ENCODE measurements at places on chromosomes 13 and 19. TPM values are rescaled to one million over a fixed set of nuclear protein-coding genes. Genes with fewer than 3 reads are reported as not detected.
A peak's percentile ranks its signal among the peaks of the same experiment; 100 is the strongest.

- DNase-seq: peak; percentile 90
These were observed 93.7 kb downstream of the FRY start for GRCh38 chr13:32125221-32125689.

- DNase-seq: no peak
These were observed 134.2 kb downstream of the TSHZ3 start for GRCh38 chr19:31214997-31215396.

ANGPTL4 gene
- 4.4 TPM for total RNA-seq

- DNase-seq: no peak
These were observed 258.8 kb upstream of the SPRY2 start for GRCh38 chr13:80599765-80600164.

F10 gene
- total RNA-seq: 2.7 TPM

DHDH gene
- total RNA-seq: not detected

DNA sequence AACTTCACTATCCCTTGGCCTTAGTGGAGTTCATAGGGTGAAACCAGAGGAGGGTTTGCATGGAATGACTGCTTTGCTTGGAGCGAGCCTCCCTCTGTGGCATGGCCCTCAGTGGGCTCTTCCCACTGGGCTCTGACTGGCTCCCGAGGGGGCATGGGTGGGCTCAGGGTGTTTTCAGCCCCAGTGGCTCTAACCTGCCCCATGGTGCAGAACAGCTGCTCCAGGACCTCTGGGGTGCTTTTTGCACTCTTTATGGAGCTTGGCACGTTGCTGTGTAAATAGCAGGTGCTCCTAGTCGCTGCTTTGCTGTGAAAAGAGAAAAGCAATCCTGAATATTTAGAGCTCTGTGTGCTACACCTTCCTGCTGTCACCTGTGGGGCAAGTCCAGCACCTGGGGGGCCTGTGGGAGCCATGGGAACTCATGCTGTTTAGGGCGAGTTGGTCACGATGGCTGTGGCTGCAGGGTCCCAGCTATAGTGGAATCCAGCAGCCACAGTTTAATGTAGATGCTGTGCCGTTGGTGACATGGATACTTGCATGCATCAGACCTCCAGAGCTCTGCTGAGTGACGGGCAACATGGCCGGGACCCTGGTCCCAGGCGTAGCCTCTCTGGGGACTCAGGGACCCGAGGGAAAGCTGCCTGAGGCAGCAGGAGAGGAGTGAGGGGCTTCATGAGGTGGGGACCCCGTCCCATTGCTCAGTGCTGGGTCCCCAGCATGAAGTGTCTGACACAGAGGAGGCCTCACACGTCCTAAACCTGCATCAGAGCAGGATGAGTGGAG lies 14.3 kb upstream of the MCF2L start:
- DNase-seq: no peak

ZNF493 gene
- 19.1 TPM for total RNA-seq

- peak; percentile 57 for DNase-seq
These were observed 18.6 kb downstream of the NALCN start for GRCh38 chr13:101397742-101398141.

DNA sequence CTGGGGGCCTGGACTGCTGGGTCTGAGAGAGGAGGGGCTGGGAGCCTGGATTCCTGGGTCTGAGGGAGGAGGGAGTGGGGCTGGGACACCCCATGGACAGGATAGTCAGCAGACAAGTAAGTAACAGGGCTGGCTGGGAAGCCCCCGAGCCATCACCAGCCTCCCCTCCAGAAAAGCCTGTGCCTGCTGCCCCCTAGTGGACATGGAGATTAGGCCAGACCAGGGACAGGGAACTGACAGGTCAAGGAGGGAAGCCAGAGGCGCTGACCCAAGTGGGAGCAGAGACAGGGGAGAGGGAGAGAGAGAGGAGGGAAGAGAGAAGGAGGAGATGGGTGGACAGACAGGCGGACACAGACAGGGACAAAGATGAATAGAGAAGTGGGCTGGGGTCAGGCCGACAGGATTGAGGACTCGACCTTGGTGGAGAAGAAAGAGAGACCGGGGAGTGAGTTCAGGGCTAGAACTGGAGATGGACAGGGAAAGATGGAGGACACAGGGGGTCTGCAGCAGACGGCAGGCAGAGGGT lies 6.7 kb upstream of the ERFL start:
- DNase-seq: peak; percentile 53

GRCh38 chr19:36377541-36378178 lies 1.3 kb downstream of the ZFP14 start:
- DNase-seq: no peak

SIAH3 gene
- total RNA-seq: not detected

GRCh38 chr19:44765033-44765948 lies 12.4 kb upstream of the CBLC start:
- DNase-seq: no peak

NAPSA gene
- not detected for total RNA-seq

- DNase-seq: no peak
These were observed 1.4 kb downstream of the HNRNPM start for GRCh38 chr19:8446061-8446709.

GRCh38 chr13:42137856-42138537 lies 89.5 kb downstream of the DGKH start:
- DNase-seq: peak; percentile 42

ZNF587 gene
- 39.2 TPM for total RNA-seq

MYDGF gene
- 61.2 TPM for total RNA-seq

HS6ST3 gene
- total RNA-seq: 0.36 TPM

BEST2 gene
- total RNA-seq: not detected

GTF3A gene
- 46.6 TPM for total RNA-seq

OR7A5 gene
- not detected for total RNA-seq

- no peak for DNase-seq
These were observed 13.8 kb downstream of the PAK4 start for GRCh38 chr19:39139305-39139874.

- DNase-seq: peak; percentile 93
These were observed 386.6 kb downstream of the DIAPH3 start for GRCh38 chr13:59776924-59777690.

DNA sequence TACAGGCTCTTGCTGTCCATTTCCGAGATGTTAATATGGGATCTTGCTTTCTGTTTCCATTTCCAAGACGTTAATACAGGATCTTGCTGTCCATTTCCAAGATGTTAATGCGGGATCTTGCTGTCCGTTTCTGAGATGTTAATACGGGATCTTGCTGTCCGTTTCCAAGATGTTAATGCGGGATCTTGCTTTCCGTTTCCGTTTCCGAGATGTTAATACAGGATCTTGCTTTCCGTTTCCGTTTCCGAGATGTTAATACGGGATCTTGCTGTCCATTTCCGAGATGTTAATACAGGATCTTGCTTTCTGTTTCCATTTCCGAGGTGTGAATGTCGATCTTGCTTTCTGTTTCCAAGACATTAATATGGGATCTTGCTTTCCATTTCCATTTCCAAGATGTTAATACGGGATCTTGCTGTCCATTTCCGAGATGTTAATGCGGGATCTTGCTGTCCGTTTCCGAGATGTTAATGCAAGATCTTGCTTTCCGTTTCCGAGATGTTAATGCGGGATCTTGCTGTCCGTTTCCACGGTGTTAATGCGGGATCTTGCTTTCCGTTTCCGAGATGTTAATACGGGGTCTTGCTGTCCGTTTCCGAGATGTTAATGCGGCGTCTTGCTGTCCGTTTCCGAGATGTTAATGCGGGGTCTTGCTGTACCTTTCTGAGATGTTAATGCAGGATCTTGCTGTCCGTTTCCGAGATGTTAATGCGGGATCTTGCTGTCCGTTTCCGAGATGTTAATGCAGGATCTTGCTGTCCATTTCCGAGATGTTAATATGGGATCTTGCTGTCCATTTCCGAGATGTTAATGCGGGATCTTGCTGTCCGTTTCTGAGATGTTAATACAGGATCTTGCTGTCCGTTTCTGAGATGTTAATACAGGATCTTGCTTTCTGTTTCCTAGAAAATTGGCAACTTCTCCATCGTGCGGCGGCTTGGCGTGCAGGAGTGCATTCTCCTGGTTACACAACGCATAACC lies 38.3 kb downstream of the PEX11G start:
- DNase-seq: peak; percentile 51

DNA sequence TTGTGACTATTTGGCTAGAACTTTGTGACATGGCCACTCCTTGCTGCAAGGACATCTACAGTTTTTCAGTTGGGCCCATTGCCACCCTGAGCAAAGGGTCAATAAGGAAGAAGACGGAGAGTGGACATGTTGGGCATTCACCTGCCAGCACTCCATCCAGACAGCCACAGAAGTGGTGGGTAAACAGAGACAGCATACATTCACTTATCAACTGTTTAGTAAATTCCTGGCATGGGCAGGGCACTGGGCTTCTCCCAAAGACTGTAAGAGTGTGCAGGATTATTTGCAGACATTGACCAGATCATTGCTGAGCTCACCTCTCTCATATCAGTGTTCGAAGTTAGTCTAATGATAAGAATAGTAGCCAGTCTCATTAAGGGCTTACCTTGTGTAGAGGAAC lies 29.2 kb downstream of the SIPA1L3 start:
- DNase-seq: no peak

- DNase-seq: no peak
These were observed 47.5 kb downstream of the COLGALT1 start for GRCh38 chr19:17602872-17603510.

TMEM150B gene
- not detected for total RNA-seq

DMPK gene
- total RNA-seq: 85.2 TPM

GPR12 gene
- total RNA-seq: 0.41 TPM

DNA sequence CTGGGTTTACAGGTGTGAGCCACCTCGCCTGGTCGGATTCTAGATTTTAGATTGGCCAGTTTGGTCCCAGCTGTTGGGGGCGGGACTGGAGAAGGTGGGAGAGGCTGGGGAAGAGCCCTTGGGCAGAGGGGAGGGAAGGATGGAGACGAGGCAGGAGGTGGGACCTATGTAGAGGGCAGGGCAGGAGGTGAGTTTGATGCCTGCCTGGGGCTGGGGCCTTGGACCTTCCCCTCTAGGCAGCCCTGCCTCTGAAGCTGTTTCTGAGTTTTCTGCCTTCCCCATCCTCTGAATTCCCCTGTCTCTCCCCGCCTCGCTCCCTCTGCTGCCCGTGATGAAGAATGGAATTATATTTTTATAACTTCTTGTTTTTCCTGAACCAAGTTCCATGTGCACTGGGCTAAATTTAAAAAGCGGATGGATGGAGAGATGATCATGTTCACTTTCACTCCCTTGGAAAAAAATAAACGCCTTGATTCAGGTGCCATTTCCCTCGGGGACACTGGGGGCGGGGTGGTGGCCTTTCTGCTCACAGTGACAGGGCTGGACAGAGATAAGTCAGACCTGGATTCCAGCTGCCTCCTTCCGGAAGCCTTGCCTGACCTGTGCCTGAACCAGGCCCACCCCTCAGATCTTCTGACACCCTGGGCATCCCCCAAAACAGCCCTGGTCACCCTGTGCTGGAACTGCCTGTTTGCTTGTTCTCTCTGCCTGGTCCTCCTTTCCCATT lies 16.5 kb upstream of the TNFAIP8L1 start:
- DNase-seq: peak; percentile 7

SYMPK gene
- total RNA-seq: 21.3 TPM

- no peak for DNase-seq
These were observed 1.9 kb downstream of the CBARP start for GRCh38 chr19:1235625-1236538.

DNA sequence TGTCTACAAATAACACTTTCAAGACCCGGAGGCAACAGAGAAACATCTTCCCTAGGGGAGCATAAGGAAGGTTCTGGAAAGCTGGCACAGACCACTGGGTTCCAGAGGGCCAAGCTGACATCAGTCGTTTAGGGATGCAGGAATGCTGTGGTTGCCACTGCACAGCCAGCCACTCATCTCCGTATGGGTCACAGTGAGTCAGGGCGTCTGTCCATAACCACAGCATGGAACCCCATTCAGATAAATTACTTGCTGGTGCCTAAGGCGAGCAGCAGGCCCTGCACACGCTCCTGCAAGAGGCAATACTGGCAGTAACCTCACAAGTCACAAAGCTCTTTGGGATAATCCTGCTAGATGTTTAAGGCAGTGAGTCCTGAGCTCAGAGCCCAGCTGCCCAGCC lies 140.9 kb upstream of the UBL3 start:
- peak; percentile 72 for DNase-seq

PRKCG gene
- total RNA-seq: not detected

DNA sequence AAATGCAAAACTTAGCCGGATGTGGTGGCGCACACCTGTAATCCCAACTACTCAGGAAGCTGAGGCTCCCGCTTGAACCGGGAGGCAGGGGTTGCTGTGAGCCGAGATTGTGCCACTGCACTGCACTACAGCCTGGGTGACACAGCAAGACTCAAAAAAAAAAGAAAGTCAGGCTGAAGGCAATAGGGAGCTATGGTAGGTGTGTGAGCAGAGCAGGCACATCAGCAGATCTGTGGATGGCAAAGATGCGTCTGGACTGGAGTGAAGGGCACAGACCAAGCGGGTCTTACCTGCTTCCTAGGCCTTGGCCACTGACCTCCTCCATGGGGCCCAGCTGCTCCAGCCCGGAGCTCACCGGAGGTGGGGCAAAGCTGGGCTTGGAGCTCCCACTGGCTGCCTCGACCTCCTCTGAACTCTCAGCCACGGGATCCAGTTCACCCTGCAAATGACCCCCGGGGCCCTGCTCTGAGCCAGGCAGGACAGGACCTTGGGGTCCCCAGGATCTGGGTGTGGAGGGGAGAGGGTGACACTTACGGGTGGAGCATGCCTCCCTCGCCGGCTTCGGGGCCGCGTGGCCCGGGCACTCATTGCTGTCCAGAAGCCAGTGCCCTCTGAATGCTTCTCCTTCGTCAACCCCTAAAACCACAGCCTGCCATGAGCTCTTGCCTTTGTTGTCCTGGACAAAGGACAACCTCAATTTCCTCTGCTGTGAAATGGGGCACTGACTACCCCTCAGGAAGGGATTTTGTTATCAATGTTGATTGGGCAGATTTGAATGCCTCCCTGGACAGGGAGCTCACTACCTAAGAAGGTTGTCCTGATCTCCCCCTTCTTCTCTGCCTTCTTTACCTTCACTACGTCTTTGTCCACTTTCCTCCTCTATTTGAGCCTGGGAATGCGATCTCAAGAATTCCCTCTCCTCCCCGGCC lies 569 bp downstream of the USHBP1 start:
- DNase-seq: no peak

- no peak for DNase-seq
These were observed 3.1 kb upstream of the MAG start for GRCh38 chr19:35288906-35289305.

- DNase-seq: no peak
These were observed 684.1 kb upstream of the ARGLU1 start for GRCh38 chr13:107252021-107252420.

PRMT1 gene
- 32.5 TPM for total RNA-seq

B3GNT8 gene
- 1.5 TPM for total RNA-seq

DNA sequence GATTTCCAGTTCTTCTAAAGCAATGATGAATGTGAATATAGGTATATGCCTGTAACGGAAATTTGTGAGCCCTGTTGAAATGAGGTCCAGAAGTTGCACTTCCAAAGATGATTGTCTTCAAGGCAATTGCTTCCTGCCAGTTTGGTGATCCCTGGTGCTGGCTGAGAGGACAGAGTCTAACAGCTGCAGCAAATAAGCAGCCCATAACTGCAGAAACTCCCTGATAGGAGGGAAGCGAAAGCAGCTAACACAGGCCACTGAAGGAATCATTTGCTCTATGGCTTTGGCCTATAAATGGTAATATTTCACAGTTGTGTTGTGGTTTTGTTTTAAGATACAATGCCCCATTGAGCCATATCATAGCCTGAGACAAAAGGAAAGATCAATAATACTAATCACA lies 451.5 kb upstream of the MIR17HG start:
- DNase-seq: no peak
